Femur (tissue), 1 donor: ENCODE measurements at places on chromosomes 2 and 18.

GRCh38 chr2:27298391-27299080 lies 9.7 kb downstream of the UCN start:
- DNase-seq, result no peak

DNA sequence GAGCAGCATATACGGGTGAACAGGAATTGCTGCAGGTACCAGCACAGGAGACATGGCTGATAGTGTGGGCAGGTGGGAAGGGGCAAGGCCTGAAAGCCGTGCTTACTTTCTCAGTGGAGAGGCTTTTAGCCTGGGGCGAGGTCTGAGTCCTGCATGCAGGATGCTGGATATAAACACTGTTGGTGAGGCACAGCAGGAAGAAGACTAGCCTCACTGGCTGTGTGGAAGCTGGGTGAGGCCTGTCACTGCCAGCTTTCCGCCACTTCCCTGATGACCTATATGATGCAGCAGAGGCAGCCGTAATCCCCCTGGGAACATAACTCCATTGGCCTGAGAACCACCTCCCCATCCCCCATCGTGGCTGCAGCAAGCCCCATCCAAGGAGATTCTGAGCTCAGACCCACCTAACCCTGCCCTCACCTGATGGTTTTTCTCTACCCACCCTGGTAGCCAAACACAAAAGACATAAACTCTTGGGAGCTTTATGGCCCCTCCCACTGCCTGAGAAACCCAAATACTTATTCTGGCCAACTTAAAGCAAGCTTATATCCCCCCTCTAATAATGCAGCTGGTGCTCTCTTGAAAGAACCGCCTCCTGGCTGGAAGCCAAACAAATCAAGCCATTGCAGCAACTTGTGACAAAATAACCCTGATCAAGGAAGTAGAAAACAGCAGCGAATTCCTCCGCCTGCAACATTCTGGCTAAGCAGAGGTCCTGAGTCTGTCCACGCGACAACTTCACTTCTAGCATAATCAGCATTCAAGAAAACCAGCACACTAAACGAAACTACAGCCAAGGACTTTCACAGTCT lies 54.6 kb upstream of the DSC1 start:
- DNase-seq, result no peak

DNA sequence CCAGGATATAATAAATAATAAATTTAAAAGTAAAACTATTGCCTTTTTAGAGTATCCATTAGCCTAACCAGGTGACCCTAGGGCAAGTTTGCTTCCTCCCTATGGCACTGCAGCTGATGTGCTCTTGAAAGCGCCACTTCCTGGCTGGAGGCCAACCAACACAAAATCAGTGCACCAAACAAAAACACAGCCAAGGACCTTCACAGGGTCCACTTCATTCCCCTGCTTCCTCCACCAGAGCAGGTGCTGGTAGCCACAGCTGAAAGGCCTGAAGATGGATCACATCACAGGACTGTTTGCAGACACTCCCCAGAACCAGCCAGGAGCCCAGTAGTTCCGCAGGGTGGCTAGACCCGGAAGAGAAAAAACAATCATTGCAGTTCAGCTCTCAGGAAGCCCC lies 108.8 kb downstream of the TWIST2 start:
- DNase-seq, result no peak

DNA sequence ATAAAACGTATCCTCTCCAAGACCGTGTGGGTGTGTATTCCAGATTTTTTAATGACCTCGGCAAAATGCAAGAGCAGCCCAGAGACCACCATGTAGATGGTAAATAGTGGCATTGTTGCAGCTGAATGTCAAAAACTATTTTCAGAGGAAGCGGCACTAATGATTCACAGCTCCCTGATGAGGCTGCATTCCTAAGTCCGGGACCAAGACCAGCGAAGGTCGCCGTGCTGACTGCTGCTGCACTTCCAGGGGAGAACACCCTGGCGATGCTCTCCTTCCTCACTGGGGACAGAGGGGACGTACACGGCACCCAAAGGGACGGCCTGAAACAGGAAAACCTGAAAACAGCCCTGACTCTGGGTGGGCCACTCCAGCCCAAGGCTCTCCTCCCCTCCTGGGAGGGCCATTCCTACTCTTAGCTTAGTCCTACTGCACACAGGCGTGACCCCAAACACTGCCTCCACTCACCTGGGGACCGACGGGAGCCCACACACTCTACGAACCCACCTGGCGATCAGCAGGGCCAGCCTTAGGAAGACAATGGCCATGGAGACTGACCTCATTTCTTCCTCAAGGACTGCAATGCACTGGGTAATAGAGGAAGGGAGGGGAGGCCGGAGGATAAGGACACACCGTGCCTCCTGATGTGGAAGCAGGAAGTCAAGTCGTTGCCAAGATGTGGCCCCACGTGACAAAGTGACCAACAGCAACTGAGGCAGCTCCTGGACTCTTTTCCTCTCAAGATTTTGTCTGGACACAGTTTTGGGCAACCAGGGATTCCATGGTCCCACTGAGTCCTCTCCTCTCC lies 82.8 kb downstream of the ZNF516 start:
- peak; percentile 22 for DNase-seq

- peak; percentile 30 for DNase-seq
These were observed 244.7 kb downstream of the HRH4 start for GRCh38 chr18:24704946-24705630.

- DNase-seq, result no peak
These were observed 12.7 kb downstream of the ICOS start for GRCh38 chr2:203949228-203949627.

DNA sequence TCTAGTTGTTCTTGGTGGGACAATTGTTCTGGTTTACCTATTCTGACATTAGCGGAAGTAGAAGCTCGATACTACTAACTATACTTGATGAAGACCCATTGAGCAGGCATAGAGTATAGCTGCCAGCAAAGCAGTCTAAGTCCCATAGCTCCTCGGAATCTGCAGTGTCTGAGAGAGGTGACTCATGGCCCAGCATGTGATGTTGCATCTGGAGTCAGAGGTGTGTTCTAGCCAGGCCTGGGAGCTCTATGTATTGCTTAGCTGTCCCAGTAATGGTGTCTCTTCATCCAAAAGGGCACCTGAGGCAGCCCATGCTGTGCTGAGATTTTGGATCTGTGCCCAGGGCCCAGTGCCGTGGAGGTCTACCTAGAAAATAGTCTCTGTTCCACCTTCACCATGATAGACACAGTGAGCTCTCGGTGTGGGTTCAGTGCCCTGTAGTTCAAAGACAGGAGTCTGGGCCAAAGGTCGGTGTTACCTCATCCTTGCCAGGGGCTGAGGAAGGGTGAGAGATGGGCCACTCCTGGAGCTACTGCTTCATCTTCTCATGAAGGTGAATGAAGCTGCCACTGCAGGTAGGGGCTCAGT lies 47.3 kb downstream of the MEX3C start:
- no peak for DNase-seq

DNA sequence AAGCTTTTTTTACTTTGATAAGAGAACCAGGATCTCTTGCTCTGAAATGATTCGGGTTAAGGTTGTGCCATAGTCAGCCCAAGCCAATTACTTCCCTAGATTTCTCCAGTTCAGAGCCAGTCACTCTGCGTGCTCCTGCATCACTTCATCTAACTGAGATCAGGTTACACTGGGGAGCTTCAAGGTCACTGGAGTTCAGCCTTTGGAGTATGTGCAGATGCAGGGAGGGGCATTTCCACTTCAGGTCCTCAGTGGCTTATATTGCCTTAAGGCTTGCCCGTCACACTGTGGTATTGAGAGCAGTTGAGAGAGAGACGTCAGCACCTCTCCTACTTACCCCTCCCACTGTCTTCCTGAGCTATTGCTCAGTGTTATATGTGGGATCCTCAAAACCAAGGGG lies 317.8 kb downstream of the EPHA4 start:
- DNase-seq, result no peak

DNA sequence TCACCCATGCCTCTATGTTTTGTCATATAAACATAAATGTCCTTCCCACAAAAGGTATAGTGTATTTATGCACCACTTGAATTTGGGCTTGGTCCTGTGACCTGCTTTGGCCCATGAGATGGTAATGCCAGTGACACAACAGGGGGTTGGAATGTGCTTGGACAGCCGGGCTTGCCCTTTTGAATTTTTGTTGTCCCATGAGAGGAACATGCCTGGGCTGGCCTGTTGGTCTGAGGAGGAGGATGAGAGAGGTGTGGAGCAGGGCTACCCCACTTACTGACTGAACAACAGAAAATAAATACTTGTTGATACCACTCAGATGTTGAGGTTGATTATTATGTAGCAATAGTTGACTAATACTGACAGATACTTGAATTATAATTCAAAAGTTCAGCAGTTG lies 63.2 kb upstream of the TCF4 start:
- no peak for DNase-seq

DNA sequence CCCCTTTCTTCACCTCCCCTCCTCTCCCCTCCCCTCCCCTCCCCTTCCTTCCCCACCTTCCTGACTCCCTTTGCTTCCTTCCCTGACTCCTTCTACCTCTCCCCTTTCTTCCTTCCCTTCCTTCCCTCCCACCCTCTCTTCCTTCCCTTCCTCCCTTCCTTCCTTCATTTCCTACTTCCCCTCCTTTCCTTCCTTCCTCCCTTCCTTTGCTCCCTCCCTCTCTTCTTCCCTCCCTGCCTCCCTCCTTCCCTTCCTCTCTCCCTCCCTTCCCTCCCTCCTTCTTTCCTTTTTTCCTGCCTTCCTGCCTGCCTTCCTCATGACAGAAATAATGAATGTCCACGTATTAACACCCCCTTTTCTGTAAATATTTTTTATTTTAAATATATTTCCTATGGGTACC lies 260.2 kb downstream of the ZNF407 start:
- no peak for DNase-seq

GRCh38 chr18:8844721-8845148 lies 139.4 kb downstream of the MTCL1 start:
- no peak for DNase-seq

DNA sequence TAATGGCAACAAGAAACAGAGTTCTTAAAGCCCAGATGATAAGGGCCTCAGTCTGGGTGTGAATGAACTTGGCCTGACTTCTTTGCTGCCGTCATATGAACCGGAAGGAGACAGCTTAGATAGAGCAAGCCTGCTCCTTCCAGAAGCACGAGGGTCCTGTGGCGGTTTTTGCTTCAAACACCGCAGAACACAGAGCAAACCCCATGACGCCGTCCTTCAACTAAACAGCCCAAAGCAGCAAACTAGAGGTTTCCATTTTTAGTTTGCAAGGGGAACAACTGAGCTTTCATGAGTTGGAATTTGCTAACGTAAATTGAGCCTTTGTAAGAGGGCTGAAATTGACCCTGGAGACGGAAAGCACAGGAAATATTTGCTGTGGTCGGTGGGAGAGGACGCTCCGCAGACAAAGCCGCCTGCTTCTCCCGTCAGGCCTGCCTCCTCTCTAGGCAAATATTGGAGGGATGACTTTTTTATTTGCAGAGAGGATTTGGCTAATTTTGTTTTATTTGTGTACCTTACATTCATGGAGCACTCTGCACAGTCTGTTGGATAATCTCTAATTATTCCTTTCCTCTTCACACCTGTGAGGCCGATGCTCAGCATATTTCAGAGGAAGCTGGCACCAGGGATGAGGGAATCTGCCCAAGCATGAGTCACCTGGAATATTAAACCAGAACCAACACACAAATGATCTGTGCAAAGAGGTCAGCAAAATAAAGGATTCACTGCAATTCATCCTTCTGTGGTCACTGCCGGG lies 134.0 kb upstream of the NCK2 start:
- DNase-seq, result peak; percentile 44

GRCh38 chr2:207787017-207787416 lies 17.3 kb upstream of the FZD5 start:
- no peak for DNase-seq

- peak; percentile 64 for DNase-seq
These were observed at the start of gene IAH1 for GRCh38 chr2:9474361-9475057. IAH1 (plus strand) TSS chr2:9474551; CDS start chr2:9474567, 16 bp downstream.

- no peak for DNase-seq
These were observed 121.7 kb downstream of the LYPD6B start for GRCh38 chr2:149160195-149160594.

DNA sequence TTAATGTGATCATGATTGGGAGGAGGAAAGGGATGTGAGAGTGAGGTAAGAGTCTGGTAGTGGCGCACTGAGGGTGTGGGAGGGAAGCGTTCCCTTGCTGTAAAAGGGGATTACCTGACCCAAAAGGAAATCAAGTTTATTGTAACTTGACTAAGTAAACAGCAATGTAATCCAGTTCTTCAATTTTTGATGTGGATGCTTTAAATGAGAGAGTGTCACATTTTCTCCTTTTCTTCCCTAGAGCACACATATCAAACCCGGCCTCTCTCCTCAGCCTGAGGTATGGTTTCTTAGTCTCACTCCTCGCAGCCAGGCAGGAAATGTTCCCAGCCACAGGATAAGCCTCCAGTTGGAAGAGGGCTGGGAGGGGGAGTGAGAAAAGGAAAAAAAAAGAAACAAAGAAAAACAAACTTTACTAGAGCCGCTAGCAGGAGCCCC lies 688 bp upstream of the ARHGAP28 start:
- DNase-seq, result no peak

DNA sequence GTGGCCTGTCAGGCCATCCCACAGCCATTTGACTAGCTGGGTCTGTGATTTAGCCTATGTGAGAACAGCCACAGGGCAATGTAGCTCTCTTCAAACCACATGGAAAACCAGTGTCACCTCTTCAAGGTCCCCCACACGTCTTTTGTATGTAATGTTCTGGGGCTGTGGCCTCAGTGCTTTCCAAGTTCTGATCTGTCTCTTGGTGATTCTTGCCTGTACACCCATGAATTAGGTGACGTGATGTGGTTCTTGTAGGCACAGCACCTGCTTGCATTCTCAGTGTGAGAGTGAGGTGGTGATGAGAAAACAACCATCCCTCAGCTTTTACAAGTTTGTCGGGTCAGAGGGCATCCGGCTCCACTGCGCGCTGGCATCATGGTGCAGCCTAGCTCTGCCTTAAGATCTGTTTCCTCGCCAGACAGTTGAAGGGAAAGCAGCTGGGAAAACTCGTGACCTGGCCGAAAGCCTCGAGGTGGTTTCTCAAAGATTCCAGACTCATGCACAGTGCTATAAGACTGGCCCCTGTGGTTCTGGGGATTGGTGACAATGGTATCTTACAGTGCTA lies 125.8 kb downstream of the TANC1 start:
- DNase-seq, result peak; percentile 71
